ENCODE measurements at places on chromosomes 4 and X. TPM values are rescaled to one million over a fixed set of nuclear protein-coding genes. Genes with fewer than 3 reads are reported as not detected.

- DNase-seq, result no peak
These were observed 736.7 kb upstream of the INTU start for GRCh38 chr4:126895988-126896570.

- DNase-seq, result peak; percentile 2
These were observed 44.9 kb downstream of the CCNG2 start for GRCh38 chr4:77201857-77202256.

DNA sequence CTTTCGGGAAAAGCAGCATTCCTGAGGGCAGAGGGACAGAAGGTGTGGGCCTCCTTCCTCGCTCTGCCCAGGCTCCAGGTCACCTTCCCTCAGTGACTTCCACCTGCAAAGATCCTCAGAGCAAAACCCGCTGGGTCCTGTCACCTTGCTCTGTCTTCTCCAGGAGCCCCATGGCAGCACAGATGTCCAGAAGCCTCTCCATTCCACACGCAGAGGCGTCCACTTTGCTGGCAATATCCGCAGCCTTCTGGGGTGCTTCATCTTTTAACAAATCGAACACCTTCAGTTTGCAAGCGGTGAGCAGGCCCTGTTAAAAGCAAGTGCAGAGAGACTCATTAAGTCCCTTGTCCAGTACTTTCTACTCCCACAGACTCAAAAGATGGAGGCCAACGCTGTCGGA lies 27.3 kb downstream of the ASMTL start:
- DNase-seq, result no peak

Gene VSIG1
- 0.18 TPM for total RNA-seq

Gene SLC38A5
- 3.5 TPM for total RNA-seq

DNA sequence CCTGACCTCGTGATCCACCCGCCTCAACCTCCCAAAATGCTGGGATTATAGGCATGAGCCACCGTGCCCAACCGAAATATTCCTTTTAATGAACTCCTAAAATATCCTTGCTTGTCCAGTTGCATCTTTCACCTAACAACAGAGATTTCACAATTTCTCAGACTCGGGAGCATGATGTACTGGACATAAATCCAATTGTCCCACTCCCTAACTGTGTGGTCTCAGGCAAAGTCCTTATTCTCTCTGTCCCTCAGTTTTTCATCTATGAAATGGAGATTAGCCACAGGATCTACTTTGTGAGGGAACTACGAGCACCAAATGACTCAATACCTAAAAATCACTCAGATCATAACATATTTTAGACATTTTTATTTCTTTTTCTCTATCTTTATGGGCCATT lies 9.3 kb downstream of the RAB40A start:
- DNase-seq, result no peak

DNA sequence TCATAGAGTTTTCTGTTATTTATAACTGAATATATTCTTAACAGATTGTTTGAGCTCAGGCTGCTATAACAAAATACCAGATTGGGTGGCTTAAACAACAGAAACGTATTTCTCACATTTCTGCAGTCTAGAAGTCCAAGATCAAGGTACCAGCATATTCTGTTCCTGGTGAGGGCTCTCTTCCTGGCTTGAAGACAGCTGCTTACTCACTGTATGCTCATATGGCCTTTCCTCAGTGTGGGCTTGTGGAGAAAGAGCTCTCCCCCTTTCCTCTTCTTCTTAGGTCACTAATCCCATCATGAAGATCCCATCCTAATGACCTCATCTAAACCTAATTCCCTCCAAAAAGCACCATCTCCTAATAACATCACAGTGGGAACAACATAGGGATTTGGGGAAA lies 117.8 kb downstream of the RASGEF1B start:
- no peak for DNase-seq

DNA sequence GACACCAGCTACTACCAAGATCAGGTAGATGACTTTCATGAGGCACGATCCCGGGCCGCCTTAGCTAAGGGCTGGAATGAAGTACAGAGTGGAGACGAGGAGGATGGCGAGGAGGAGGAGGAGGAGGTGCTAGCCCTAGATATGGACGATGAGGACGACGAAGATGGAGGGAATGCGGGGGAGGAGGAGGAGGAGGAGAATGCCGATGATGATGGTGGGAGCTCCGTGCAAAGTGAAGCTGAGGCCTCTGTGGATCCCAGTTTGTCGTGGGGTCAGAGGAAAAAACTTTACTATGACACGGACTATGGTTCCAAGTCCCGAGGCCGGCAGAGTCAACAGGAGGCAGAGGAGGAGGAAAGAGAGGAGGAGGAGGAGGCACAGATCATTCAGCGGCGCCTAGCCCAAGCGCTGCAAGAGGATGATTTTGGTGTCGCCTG lies 481 bp downstream of the UTP3 start:
- DNase-seq, result no peak

DNA sequence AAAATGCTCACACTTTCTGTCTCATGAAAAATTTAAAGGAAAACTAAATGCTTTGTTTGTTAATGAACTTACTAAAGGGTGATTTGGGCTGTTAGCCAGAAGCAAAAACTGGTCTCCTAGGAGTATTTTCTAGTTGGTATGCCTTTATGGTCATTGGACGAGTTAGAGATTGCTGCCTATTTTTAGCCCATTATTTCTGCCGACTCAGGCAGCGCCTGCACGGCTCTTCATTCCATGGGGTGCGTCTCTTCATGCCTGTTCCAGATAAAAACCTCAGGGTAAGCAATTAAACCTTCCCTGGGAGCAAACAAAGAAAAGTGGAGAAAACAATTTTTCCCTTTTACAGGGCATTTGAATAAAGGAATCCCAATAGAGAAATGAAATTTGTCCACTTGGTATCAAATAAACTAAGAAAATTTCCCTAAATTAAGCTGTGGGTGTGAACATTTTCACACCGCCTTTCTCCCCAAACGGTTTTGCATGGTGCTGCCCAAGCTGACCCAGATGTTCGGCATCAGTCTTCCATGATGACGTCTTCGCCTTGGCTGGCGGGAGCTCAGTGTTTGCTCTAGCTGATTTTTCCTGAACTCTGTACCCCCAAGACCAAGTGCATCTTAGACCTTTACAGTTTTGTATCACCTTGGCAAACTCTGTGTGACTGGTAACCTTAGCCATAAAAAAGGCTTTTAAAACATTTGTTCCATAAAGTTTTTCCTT lies 61.7 kb upstream of the ADGRG2 start:
- no peak for DNase-seq

Gene MAGIX
- 0.12 TPM for total RNA-seq

DNA sequence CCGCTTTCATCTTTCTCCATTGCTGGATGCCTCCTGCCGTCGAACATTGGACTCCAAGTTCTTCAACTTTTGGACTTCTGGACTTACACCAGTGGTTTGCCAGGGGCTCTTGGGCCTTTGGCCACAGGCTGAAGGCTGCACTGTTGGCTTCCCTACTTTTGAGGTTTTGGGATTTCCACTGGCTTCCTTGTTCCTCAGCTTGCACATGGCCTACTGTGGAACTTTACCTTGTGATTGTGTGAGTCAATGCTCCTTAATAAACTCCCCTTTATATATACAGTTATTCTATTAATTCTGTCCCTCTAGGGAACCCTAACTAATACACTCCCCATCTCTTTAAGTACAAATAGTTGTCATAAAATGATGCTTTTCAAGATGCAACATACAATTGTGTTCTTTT lies 595.3 kb downstream of the ARAP2 start:
- no peak for DNase-seq

- DNase-seq, result no peak
These were observed 112.5 kb downstream of the ANAPC10 start for GRCh38 chr4:144985531-144985930.

DNA sequence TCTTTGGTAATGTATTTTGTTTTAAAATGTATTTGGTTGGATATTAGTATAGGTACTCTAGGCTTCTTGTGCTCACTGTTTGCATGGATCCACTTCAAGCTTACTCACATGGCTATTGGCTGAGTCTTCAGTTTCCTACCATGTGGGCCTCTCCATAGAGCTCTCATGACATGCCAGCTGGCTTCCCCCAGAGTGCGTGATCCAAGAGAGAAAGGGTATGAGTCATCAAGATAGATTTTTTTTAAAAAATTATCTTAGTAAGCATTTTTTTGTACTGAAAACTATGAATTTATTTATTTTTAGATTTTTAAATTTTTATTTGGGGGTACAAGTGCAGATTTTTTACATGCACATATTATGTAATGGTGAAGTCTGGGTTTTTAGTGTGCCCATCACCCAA lies 219.1 kb upstream of the AMOT start:
- no peak for DNase-seq

GRCh38 chr4:19293781-19294180 lies 957.9 kb upstream of the SLIT2 start:
- DNase-seq, result no peak

GRCh38 chr4:153005899-153006381 lies 69.8 kb downstream of the FHDC1 start:
- DNase-seq, result no peak

- no peak for DNase-seq
These were observed 20.1 kb downstream of the FBXO8 start for GRCh38 chr4:174263445-174263736.

- no peak for DNase-seq
These were observed 25.6 kb upstream of the TBC1D19 start for GRCh38 chr4:26558166-26558895.

- DNase-seq, result no peak
These were observed 64.2 kb upstream of the MSANTD1 start for GRCh38 chr4:3184725-3185124.

Gene MAGEB10
- 1.5 TPM for total RNA-seq

All from Daoy (cell line).